Type B pancreatic cell (in vitro differentiated cells): ENCODE measurements at places on chromosomes 11 and 22.

DNA sequence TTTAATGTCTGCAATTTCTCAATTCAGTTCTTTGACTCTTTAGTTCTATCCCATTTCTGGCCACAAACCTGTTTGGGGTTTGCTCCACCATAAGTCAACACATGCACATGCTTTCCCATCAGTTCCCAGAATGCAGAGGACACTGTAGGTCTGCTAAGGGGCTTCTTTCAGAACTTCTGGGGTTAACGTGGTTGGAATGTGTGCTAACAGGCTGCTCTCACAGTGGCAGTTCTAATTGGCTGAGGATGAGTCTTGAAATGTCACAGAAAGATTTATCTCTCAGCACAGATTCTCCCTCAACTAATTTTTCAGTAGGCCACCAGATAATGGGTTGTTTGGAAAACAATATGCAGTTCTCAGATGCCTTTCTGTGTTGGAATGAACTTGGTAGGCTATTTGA lies 703.4 kb downstream of the NTM start:
- no peak for DNase-seq

DNA sequence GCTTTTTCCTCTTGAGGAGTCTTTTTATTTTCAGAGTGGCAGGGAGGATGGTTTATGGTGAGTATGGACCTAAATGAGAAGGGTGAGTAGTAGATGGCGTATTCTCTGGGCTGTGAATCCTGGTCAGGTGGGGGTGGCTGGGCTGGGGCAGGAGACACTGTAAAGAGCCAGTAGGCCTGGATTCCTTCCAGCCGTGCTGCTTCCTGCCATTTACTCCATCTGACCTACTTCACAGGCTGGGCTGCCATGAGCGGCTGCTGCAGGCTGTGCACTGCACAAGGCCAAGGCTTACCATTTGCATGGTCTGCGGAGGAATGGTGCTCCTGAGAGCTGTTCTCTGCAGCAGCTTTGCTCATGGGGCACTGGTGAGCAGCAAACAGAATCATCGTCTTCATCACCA lies 297.6 kb downstream of the KIRREL3 start:
- no peak for DNase-seq

DNA sequence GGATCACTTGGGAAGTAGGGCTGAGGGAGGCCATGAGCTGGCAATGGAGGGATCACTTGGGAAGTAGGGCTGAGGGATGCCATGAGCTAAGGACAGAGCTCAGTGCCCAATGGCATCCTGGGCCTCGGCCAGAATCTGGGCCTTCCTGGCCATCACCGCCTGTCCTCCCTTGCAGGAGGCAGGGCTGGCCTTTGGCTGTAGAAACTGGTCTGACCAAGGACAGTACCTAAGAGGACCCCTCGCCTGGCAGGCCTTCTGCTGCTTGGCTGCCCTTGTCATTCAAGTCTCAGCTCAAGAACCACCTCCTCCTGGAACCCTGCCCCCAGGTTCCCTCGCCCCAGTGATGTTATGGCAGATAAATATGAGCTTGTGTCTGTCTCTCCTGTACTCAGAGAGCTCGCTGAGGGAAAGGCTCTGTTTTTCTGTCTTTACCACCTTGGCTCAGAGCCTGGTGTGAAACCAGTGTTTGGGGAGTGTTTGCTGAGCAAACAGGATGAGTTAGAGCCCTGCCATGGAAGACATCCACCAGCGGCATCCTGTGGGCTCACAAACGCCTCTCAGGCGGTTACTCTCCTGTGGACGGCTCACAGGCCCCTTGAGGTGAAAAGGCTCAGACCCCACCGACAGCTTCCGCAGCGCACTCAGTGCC lies 19.3 kb upstream of the RASL10A start:
- no peak for DNase-seq

DNA sequence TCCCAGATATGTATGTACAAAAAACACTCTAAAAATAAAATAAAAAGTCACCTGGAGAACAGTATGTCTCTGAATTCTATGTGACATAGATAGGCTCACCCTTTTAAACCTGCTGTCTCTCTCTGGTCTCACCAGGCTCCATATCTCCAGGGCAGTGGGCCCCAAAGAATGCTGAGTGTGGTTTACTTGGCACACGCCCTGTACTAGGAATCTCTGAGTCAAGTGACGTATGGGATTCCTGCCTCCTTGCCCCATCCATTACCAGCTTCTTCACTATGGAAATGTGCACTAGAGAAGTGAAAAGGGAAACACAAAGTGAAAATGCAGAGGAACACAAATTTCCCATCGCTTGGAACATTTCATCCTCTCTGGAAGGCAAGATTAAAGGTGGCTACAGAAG lies 722.2 kb upstream of the TENM4 start:
- DNase-seq = no peak

GRCh38 chr22:46723882-46724281 lies 14.2 kb downstream of the CERK start:
- no peak for DNase-seq

DNA sequence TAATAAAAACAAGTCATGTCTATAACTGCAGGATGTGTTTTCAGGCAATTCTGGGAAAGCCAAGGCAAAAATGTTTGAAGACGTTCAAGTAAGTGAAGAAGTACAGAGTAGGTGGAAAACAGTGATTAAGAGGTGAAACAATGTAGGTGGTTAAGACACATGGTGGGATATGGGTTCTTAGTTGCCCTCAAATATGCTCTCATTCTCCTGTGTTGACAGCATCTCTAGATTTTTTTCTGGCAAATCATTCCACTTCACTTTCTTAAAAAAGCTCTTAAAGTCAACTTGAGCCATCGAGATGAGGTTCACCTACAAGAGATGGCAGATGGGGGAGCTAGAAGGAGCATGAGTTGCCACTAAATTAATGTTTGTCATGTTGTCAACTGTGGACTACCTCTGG lies 1041.0 kb upstream of the CNTN5 start:
- DNase-seq = no peak

GRCh38 chr22:38298312-38299005 lies 18.8 kb downstream of the CSNK1E start:
- DNase-seq = no peak

- no peak for DNase-seq
Measured at GRCh38 chr11:43920598-43921419, 21.6 kb upstream of the C11orf96 start.

GRCh38 chr11:65382804-65383368 lies 440 bp upstream of the SLC25A45 start:
- DNase-seq = no peak

GRCh38 chr11:126603486-126603885 lies 248.0 kb downstream of the ST3GAL4 start:
- no peak for DNase-seq

DNA sequence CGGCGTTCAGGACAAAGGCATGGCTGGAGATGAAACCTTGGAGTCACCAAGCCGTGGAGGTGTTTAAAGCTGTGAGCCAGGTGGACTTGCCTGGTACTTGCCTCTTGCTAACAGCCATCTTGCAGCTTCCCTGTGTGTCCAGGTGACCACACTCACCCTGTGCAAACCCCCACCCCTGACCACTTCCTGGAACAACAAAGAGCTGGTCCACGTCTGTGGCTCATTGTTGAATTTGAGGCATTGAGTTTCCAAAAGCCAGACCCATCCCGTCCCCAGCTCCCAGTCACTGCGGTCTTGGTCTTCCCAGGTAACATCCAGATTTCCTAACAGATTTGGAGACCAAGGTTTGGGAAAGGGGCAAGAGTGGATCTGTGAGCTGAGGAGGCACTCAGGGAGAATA lies 18.5 kb downstream of the DHCR7 start:
- no peak for DNase-seq

GRCh38 chr22:28791841-28792490 lies 8.4 kb downstream of the XBP1 start:
- no peak for DNase-seq

DNA sequence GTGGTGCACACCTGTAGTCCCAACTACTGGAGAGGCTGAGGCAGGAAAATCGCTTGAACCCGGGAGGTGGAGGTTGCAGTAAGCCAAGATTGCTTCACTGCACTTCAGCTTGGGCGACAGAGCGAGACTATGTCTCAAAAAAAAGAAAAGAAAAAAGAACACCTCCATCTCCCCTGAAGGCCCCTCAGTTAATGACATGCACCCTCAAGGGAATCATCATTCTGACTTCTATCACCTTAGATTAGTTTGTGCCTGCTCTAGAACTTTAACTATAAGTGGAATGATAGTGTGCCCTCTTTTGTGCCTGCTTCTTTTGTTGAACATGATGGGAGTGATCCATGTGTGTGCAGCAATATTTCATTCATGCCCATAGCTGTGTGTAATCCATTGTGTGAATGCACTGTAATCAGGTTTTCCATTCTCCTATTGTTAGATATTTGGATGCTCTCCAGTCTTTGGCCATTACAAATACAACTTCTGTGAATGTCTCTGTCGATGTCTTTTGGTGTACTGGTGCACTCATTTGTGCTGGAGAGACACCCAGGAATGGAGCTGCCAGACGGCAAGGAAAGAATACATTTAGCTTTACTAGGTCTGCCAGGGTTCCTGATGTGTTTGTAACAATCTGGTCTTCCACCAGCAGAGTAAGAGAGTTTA lies 883 bp upstream of the VPREB3 start:
- no peak for DNase-seq

GRCh38 chr11:131662317-131662972 lies 292.0 kb downstream of the NTM start:
- no peak for DNase-seq

DNA sequence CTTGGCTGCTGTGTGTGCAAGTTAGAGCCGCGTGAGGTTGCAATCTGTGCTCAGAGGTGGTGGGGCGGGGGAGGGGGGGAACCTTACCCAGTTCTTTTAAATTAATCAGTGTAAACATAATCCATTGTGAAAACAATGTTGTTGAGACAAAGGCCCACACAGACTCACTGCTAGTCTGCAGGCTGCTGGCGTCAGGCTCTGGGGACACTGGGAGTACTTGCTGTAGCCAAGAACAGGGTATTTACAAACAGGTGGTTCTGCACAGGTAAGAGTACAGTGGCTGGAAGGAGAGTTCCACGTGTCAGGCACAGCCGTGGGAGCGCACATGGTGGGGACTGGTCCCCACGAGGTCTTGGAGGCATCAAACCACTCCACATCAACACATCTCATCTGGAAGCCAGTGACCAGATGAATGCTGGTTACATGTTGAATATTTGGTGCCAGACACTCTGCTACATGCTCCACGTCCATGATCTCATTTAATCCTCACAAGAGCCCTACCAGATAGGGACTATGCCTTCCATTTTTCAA lies 27.4 kb downstream of the SCUBE1 start:
- no peak for DNase-seq

DNA sequence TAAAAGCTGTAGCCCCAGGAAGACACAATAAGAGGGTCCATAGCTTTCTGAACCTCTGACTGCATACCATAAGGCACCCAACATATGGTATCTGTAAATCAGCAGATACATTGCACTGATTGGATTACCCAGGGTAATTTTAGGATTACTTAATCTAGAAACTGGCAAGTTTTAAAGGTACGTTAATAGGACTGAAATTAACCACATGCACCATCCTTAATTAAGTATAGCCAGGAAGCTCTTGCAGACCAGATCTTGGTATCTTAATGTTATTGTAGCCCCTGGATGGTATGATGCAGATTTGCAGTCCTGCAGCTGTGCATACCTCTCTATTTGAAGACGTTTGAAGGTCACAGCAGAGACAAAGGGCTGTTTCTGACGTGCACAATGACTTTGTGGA lies 72.8 kb downstream of the ARHGAP42 start:
- no peak for DNase-seq

GRCh38 chr11:1532014-1532586 lies 40.0 kb downstream of the DUSP8 start:
- no peak for DNase-seq

DNA sequence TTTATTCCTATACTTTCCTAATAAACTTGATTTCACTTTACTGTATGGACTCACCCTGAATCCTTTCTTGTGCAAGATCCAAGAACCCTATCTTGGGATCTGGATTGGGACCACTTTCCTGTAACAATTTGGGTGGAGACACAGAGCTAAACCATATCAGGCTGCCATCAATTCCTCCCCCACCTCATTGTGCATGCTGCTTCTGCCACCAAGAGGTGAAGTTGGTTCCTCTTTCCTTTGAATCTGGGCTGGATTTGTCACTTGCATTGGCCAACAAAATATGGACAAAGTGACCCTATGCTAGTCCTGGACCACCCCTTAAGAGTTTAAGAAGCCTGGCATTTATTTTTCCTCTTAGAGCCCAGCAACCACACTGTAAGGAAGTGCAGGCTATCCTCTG lies 39.4 kb upstream of the CEP295 start:
- DNase-seq = no peak

DNA sequence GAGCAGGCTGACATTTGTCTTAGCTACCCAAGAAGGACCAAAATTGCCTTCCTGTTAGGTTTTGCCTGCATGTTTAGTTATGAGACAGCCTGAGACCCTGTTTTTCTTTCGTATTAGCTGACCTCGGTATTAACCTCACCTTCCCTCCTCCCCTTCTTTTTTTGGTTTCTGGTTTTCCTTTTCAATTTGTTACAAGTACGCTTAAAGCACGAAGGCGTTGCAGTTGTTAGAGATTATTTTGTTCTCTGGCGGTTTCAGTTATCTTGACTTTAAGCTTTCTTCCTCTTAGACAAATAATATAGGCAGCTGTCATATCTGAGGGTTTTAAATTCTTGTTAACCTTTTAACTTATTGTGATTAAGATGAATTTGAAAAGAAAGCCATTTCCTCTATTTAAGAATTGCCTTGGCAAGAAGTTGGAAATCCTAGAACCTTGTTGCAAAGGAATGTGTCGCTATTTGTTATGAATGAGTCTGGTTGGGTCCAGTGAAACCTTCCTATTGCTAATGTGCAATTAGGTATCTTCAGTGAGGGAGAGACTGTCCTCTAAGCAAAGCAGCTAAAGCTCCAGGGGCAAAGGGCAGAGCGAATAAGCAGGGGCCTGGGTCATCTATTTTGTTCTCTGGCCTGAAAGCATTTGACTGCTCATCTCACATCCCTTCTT lies 45.7 kb downstream of the PACS1 start:
- DNase-seq = no peak

- no peak for DNase-seq
Measured at GRCh38 chr11:70547386-70547785, 149.1 kb downstream of the CTTN start.

DNA sequence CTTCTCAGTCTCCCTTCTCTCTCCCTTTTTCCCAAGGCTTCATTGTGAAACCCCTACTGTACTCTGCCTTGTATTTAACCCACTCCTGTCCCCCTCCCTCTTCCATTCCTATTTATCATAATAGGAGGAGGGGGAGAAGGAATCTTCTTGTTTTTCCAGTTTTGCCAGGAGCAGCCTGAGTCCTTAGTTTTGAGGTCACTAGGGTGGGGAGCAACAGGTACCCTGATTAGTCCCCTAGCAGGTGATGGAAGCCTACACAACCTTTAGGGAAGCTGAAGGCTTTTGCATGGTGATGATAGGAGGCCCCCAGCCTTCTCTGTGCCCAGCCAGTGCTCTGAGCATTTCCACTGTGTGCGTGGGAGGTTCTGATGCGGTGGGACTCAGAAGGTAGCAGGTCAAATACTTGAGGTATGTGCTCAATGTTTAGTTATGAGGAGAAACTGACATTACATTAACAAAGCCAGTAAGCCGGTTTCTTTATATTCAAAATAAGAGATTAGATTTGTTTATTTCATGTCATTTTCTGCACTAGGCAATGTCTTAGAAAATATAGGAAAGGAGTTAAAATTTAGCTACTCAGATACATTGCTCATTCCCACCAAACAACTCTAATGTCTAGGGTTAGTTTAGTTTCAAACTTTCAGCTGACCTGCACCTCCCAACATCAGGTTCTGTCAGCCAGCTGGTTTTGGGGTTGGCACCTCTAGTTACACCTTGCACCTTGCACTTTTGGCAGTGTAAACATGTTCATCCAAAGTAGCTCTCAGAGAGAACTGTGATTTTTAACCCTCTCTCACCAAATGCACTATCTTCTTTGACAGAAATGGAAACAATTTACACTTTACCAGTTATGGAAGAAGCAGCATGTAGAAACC lies 26.0 kb downstream of the PARVA start:
- DNase-seq = no peak

GRCh38 chr11:57571606-57572005 lies 4.1 kb upstream of the UBE2L6 start:
- DNase-seq = no peak
